ENCODE measurements at places on chromosomes 1 and 21. TPM values are rescaled to one million over a fixed set of nuclear protein-coding genes. Genes with fewer than 3 reads are reported as not detected.
A peak's percentile ranks its signal among the peaks of the same experiment; 100 is the strongest.

Gene FCER1A
- 0.49 TPM for polyA plus RNA-seq

Gene ETV3L
- not detected for polyA plus RNA-seq

Gene SFT2D2
- polyA plus RNA-seq: 5.9 TPM

Gene C1orf226
- 2.2 TPM for polyA plus RNA-seq

Gene HMGCS2
- 11.7 TPM for polyA plus RNA-seq

Gene TMPRSS15
- polyA plus RNA-seq: not detected

Gene HES4
- 38.5 TPM for polyA plus RNA-seq

Gene PROX1
- 1.4 TPM for polyA plus RNA-seq

Gene CLCA4
- 11.7 TPM for polyA plus RNA-seq

Gene TEX38
- not detected for polyA plus RNA-seq

Gene HAO2
- polyA plus RNA-seq: 0.09 TPM

Gene SELP
- 7.5 TPM for polyA plus RNA-seq

Gene AIM2
- polyA plus RNA-seq: 0.63 TPM

Gene FCN3
- polyA plus RNA-seq: 4.5 TPM

GRCh38 chr21:34552360-34553098 is 40.5 kb upstream of the KCNE1 start:
- no peak for DNase-seq

GRCh38 chr1:40257313-40257687 is 736 bp upstream of the ZMPSTE24 start:
- no peak for DNase-seq

- no peak for DNase-seq
These were observed 692.7 kb downstream of the LTN1 start for GRCh38 chr21:28299946-28300345.

DNA sequence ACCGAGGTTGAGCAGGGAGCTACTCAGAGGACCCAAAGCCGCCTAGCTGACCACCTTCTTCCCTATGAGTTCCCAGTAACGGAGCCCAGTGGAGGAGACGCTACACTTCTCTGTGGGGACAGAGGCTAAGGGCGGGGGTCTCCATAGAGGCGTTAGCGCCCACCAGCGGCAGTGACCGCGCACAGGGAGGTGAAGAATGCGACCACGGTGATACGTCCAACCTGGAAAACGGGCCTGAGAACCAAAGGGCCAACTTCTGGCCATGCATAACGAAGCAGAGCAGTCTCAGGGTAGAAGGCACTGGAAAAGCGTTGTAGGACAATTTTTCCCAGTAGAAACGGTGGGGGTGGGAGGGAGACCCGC is 400 bp upstream of the COG2 start:
- DNase-seq: no peak

GRCh38 chr1:45569962-45570581 is 13.8 kb upstream of the NASP start:
- DNase-seq: peak; percentile 32

- DNase-seq: no peak
These were observed 74.4 kb downstream of the DUSP10 start for GRCh38 chr1:221667504-221667903.

GRCh38 chr1:172990598-172991215 is 60.0 kb downstream of the TNFSF18 start:
- no peak for DNase-seq

- no peak for DNase-seq
These were observed 150.8 kb upstream of the SGIP1 start for GRCh38 chr1:66383168-66383567.

GRCh38 chr1:235913311-235913710 is 46.6 kb upstream of the LYST start:
- DNase-seq: no peak

GRCh38 chr1:235470741-235471439 is 33.4 kb downstream of the B3GALNT2 start:
- DNase-seq: no peak

DNA sequence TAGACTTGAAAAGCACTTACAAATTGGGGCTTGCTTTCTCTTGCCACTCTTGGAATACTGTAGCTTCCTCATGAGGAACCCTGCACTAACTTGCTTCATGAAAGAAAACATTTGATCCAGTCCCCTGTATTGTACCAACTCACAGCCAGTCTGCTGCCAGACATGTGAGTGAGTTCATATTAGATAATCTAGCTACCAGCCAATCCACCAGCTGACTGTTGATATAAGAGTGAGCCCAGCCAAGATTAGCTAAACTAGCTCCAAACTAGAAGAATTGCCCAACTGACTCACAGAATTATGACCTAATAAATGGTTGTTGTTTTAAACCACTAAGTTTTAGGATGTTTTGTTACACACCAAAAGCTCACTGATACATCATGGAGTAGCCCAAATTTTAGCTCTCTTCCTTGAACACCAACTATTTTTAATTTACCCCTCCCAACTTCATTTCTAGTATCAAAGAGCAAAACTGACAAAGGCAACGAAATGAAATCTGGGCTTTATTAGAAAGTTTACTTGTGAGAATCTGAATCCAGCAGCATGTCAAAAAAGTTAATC is 6.6 kb upstream of the RGS8 start:
- DNase-seq: no peak

GRCh38 chr1:212205843-212206242 is 79.4 kb upstream of the PPP2R5A start:
- no peak for DNase-seq

DNA sequence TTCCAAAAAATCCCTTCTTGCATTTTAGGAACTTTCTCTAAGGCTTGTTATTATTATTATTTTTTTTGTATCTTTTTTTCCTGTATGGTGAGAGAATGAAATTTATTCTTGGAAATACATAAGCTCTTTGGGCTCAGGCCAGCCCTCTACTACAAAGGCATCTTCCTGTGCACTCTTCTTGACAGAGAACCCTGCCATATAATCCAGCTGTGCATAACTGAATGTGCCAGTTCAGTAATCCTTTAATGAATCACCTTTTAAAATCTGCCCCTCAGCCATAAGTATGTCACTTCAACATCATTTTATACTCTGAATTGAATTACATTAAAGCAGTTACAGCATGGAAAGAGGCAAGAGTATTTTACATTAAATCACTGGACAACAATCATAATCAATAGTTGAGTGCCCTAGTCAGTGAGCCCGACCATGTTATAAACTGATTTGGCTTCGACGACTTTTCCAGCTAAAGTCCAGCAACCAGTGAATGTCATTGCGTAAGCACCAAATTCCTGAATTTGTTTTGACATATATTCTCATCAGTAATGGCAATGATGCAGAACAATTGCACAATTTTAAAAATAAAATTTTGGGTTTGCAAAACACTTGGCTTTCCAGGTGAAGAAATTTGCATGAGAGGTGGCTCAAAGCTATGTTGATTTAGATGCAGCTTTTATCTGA is 59.2 kb upstream of the KCNK2 start:
- DNase-seq: no peak

DNA sequence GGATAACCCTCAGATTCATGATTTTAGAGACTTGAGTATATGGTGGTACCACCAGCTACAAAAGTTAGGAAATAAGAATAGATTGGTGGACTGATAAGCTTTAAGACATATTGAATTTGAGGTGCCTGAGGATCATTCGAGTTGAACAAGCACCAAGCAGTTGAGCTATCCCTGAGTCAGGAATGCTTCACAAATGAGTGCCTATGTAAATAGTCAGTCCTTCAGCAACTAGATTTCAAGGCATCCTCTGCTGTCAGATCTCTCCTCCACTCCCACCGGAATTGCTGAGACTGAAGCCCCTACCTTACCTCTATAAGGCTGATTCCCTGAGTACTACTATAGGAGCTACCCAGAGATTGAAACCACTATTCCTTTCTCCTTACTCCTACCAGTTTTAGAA is 7.1 kb downstream of the BTF3L4 start:
- DNase-seq: no peak

- DNase-seq: no peak
These were observed 92.3 kb downstream of the KCNT2 start for GRCh38 chr1:196515904-196516303.

DNA sequence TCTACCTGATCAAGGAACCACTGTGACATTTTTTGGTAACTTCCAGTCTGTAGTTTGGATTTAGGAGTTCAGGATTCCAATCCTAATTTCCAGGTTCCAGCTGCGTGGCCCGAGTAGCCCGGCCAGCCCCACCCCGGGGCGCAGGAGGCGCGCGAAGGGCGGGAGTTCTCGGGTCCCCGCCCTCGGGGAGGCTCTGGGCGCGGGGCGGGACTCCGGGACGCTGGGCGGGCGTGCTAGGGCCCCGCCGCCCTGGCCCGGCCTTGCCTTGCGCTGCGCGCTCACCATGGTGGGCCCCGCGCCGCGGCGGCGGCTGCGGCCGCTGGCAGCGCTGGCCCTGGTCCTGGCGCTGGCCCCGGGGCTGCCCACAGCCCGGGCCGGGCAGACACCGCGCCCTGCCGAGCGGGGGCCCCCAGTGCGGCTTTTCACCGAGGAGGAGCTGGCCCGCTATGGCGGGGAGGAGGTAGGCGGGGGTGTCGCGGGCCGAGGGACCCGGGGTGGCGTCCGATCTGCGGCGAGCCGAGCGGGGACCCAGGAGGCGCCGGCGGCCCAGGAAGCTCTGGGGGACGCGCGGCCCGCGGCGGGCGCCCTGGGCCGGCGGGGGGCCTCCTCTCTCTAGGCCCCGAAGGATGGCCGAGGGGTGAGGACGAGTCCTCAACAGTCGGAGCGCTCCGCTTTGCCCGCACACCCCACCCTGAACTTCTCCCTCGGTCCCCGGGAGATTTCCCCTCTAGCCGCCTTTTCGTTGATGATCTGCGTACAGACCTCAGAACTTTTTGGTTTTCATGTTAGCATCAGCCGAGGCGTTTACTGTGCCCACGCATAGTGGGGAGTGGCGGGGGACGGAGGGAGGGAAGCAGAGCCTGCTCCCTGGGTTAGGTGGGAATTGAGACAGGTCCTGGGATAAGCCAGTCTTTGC is at the start of gene NENF:
Gene NENF, plus strand, starts transcription at position 260 of the 916 bp plus-strand sequence. Its CDS starts 24 bp downstream, at position 284.
- DNase-seq: no peak

Measured in urinary bladder (tissue), 4 donors.